ENCODE measurements at places on chromosomes 6 and 20.
A peak's percentile ranks its signal among the peaks of the same experiment; 100 is the strongest.

- H3K27me3 ChIP-seq = no peaks in the 10 kb centered on the region
- no peaks in the 10 kb centered on the region for H3K36me3 ChIP-seq
- no peak overlapping the region for H3K27ac ChIP-seq
- no peaks in the 10 kb centered on the region for H3K4me1 ChIP-seq
These were observed 259.9 kb downstream of the SMOC2 start for GRCh38 chr6:168700880-168701279.

DNA sequence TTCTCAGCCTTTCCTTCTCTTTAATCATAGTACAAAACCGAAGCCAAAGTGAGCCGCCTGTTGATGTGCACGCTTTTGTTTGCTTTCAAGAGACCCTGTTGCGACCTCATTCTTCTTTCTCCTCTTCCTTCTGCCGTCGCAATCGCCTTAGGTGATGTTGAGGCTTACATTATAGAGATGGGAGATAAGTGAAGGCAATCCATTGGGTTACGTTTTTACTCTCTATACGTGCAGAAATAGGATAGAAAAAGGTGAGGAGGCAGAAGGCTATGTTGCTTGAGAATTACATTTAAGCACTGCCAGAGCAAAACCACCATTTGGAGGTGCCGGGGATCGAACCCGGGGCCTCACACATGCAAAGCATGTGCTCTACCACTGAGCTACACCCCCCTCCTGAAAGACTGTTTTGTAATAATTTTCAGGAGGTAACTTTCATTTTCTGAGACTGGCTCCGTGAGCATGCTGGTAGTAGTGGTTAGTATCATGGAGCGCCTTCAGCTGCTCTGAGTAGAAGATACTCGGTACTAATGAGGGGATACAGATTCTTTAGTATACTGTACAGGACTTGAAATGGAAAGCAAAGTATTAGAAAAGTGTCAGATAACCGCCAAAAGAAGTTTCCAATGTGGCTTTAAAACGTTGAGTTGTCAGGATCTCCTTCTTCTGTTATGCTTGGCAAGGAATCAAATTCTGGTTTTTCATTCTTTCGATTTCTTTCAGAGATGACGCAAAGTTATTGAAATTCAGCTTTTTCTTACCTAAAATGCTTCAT lies 165.6 kb downstream of the TRIM27 start:
- H3K36me3 ChIP-seq = no peaks in the 10 kb centered on the region
- DNase-seq = peak; percentile 81
- peak overlapping the region; percentile 79 for H3K27ac ChIP-seq

GRCh38 chr6:36962874-36963273 lies 8.3 kb downstream of the PI16 start:
- peak; percentile 44 for DNase-seq
- 0 out of 2 replicates have a peak, but pooled peaks cover 4% of the 10 kb centered on the region for H3K4me1 ChIP-seq
- no peak overlapping the region for H3K27ac ChIP-seq
- H3K36me3 ChIP-seq = peaks cover 2% of the 10 kb centered on the region

DNA sequence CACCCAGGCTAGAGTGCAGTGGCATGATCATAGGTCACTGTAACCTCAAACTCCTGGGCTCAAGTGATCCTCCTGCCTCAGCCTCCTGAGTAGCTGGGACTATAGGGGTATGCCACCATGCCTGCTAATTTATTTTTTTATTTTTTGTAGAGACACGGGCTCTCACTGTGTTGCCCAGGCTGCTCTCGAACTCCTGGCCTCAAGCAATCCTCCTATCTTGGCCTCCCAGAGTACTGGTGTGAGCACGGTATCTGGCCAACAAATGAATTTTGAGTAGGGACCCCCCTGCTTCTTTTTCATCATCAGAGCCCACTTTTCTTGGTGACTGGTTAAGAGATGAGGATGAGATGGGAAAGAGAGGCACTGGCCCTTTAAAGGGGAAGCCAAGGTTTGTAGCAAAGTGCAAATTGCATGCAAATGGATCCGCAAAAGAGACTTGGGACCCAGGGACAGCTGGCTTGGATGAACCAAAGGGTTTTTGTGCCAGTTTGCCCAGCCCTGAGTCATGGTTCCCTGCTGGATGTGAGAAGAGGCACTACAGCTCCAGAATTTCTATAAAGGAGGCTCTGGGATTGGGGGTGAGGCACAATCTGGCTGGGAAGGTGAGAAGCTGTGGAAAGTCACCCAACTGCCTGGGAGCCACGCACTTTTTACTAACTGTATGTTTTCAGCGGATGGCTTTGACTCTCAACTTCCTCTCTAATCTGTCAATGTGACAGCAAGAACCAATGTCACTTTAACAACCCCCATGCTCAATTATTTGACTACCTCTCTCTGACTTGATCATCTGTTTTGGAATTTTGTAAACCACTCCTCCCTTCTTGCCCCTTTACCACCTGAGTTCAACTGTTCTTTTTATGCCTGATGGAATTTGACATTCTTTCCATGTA lies 58.7 kb upstream of the RNF24 start:
- H3K36me3 ChIP-seq = no peaks in the 10 kb centered on the region
- no peak overlapping the region for H3K4me3 ChIP-seq
- no peaks in the 10 kb centered on the region for H3K4me1 ChIP-seq
- no peak overlapping the region for H3K27ac ChIP-seq

DNA sequence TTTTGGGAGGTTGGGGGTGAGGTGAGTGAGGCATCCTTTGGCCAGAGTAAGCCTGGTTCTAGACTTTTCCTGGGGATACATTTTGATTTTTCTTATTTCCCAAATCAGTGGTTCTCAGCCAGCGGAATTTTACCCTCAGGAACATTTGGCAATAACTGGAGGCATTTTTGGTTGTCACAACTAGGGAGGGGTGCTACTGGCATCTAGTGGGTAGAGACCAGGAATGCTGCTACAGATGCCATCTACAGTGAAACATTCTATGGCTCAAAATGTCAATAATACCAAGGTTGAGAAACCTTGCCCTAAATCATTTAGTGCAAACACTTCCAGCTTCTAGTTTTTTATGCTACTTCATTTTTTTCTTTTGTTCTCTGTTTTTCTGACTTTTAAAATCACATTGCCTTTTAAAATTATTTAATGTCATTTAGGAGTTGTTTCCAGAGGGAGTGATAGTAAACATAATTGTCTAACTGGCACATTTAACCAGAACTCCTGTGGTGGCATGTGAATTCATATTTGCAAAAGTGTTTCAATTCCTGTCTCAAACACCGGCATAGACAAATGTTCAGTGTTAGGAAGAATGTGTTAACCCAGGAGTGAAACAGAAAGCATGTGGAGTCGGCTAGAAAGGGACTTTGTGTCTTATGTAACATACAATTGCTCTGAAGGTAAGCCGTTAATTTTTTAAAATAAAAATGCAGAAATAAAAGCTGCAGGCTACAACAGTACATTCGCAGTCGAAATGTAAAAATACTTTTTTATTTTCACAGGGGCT lies 59.0 kb downstream of the QRSL1 start:
- no peak overlapping the region for H3K27ac ChIP-seq
- H3K36me3 ChIP-seq = no peaks in the 10 kb centered on the region
- no peak for DNase-seq
- H3K4me3 ChIP-seq = no peak overlapping the region
- H3K4me1 ChIP-seq = no peaks in the 10 kb centered on the region

- H3K36me3 ChIP-seq = no peaks in the 10 kb centered on the region
- DNase-seq = no peak
- peak overlapping the region; percentile 47 for H3K4me3 ChIP-seq
- no peak overlapping the region for H3K27ac ChIP-seq
These were observed 491 bp downstream of the GNMT start for GRCh38 chr6:42961020-42961470.

- no peak overlapping the region for H3K4me3 ChIP-seq
- H3K36me3 ChIP-seq = no peaks in the 10 kb centered on the region
- H3K27me3 ChIP-seq = no peaks in the 10 kb centered on the region
- DNase-seq = no peak
These were observed 195.7 kb upstream of the SASH1 start for GRCh38 chr6:148146717-148147462.

DNA sequence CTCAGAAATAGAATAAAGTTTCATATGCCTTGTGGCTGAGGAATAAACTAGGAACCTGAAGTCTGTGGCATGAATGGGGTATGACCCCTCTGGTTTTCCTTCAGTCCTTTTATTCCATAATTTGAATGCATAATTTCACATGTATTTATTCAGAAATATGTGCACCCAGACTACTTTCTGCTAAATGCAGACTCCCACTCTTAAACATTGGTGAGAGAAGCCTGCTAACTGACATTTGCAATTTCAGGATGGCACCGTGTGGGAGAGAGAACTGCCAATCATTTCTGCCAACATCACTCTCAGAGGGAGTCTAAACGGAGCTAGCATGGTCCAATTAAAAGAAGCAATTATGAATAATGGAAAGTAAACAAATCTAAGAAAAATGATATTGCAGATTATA lies 141.3 kb downstream of the ADGRB3 start:
- H3K27ac ChIP-seq = no peak overlapping the region
- no peaks in the 10 kb centered on the region for H3K27me3 ChIP-seq
- H3K4me1 ChIP-seq = no peaks in the 10 kb centered on the region
- no peak for DNase-seq

- H3K27ac ChIP-seq = no peak overlapping the region
- H3K4me3 ChIP-seq = no peak overlapping the region
- H3K27me3 ChIP-seq = no peaks in the 10 kb centered on the region
- DNase-seq = no peak
- no peaks in the 10 kb centered on the region for H3K4me1 ChIP-seq
These were observed 24.3 kb upstream of the TBX18 start for GRCh38 chr6:84788689-84789088.

GRCh38 chr6:145531822-145532221 lies 203.5 kb downstream of the EPM2A start:
- DNase-seq = no peak
- peaks cover 24% of the 10 kb centered on the region for H3K4me1 ChIP-seq
- no peak overlapping the region for H3K4me3 ChIP-seq
- H3K27ac ChIP-seq = no peak overlapping the region
- H3K27me3 ChIP-seq = no peaks in the 10 kb centered on the region
- no peaks in the 10 kb centered on the region for H3K36me3 ChIP-seq

GRCh38 chr20:45342855-45343531 lies 5.2 kb downstream of the SDC4 start:
- H3K4me1 ChIP-seq = peaks cover 91% of the 10 kb centered on the region
- H3K36me3 ChIP-seq = peaks cover 11% of the 10 kb centered on the region
- H3K4me3 ChIP-seq = peak overlapping the region; percentile 24
- H3K27me3 ChIP-seq = no peaks in the 10 kb centered on the region

GRCh38 chr20:58077282-58077681 lies 151.2 kb downstream of the ANKRD60 start:
- H3K27me3 ChIP-seq = no peaks in the 10 kb centered on the region
- no peaks in the 10 kb centered on the region for H3K36me3 ChIP-seq

DNA sequence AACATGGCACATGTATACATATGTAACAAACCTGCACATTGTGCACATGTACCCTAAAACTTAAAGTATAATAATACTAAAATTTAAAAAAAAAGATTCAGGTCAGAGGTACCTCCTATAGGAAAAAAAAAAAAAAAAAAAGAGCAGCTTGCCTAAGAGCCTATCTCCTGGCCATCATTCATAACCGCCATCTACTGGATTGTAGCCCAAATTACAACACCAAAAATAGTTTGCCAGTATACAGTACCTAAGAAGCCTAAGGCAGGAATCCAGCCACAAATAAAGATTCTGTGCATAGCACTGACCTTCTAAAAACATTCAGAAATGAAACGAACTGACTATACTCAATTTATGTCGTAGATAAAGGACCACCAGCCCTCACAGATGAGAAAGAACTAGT lies 438.4 kb upstream of the ADGRB3 start:
- no peaks in the 10 kb centered on the region for H3K4me1 ChIP-seq
- H3K36me3 ChIP-seq = no peaks in the 10 kb centered on the region
- DNase-seq = no peak
- H3K27me3 ChIP-seq = no peaks in the 10 kb centered on the region

- no peaks in the 10 kb centered on the region for H3K36me3 ChIP-seq
- H3K4me3 ChIP-seq = no peak overlapping the region
- no peak for DNase-seq
- H3K27ac ChIP-seq = no peak overlapping the region
- no peaks in the 10 kb centered on the region for H3K27me3 ChIP-seq
These were observed 39.8 kb downstream of the SRSF3 start for GRCh38 chr6:36633915-36634314.

GRCh38 chr20:24106150-24106800 lies 117.7 kb upstream of the GGTLC1 start:
- DNase-seq = no peak
- H3K4me1 ChIP-seq = peaks cover 6% of the 10 kb centered on the region
- no peaks in the 10 kb centered on the region for H3K36me3 ChIP-seq
- H3K4me3 ChIP-seq = no peak overlapping the region
- H3K27me3 ChIP-seq = no peaks in the 10 kb centered on the region
- H3K27ac ChIP-seq = no peak overlapping the region

DNA sequence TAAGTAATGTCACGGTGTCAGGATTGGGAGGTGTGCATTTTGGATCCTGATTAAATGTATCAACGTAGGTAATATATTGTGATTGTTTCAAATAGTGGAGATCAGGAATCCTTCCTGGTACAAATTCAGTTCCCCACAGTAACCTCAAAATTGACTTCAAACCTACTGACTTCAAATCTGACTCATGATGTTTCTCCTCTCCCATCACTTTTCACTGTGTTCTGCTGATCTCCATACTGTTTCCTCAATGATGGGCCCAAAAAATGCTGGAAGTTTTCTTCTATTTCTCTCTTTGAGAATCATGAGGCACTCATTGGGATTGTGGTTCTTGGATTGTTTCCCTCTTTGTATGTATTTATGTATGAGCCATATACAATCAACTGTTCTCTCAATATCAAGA lies 35.9 kb downstream of the LAMA2 start:
- no peak overlapping the region for H3K27ac ChIP-seq
- no peak for DNase-seq
- H3K27me3 ChIP-seq = no peaks in the 10 kb centered on the region
- no peaks in the 10 kb centered on the region for H3K36me3 ChIP-seq
- H3K4me1 ChIP-seq = no peaks in the 10 kb centered on the region

DNA sequence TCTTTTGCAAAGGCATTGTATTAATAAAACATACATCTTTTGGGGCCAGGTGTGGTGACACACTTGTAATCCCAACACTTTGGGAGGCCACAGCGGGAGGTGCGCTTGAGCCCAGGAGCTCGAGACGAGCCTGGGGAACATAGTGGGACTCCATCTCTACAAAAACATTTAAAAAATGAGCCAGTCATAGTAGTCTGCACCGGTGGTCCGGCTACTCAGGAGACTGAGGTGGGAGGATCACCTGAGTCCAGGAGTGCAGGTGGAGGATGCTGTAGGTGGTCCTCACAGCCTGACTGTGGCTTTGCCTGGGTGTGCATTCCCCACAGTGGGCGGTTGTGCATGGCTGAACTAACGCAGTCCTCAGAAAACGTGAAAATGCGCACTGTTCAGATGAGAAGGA lies 162.5 kb downstream of the DLL1 start:
- H3K27me3 ChIP-seq = no peaks in the 10 kb centered on the region
- no peak for DNase-seq
- H3K36me3 ChIP-seq = no peaks in the 10 kb centered on the region
- peaks cover 17% of the 10 kb centered on the region for H3K4me1 ChIP-seq
- no peak overlapping the region for H3K27ac ChIP-seq
